ENCODE measurements at places on chromosomes 2 and 18.

- DNase-seq: no peak
These were observed 3.2 kb downstream of the TMEM182 start for GRCh38 chr2:102765061-102765460.

GRCh38 chr2:75960472-75961009 is 249.8 kb upstream of the GCFC2 start:
- no peak for DNase-seq

DNA sequence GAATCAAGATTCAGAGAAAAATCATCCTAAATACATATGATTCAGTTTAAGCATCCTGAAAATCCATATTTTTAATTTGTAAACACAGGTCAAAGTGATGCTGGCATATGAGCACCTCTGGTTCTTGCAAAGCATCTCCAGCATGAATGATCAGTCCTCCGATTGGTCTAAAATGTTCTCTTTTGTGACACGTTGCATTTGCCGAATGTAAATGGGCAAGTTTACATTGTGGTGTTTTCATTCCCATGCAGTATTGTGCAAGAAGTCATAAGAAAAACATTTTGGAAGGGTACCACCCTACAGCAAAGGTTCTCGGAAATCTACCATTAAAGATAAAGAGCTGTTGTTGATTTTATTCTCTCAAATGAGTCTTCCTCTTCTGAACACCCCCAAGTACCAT is 108.0 kb upstream of the UNC80 start:
- DNase-seq: no peak

DNA sequence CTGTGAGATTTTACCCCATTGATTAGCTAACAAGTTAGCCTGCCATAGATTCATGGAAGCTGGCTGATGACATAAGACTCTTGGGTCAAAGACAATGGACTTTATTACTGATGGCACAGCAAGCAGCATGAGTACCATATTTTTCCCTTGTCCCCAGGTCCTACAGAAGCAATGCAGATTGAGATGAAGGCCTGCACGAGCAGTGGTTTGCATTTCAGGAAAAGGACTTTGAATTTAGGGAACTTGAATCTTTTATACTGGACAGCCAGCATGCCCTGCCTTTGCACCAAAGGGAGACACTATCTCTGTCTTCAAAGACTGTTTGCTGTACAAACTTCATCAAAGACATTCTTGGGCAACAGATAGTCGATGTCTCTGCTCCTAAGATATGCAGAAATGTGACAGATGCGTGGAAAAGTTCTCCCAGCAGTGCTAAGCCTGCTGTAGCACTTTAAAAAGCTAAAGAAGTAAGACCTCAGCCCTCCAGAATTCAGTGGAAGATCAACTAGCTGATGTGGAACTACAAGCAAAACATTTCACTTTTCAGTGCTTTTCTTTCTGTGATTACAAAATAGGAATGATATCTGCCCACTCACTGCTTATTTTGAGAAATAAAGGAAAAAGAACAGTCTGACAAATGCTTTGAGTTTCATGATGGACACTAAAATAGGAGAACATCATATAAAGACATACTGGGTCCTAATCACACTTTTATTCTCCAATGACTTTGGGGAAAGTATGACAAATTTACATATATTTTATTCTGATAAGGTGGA is 44.4 kb upstream of the TANK start:
- DNase-seq: no peak

DNA sequence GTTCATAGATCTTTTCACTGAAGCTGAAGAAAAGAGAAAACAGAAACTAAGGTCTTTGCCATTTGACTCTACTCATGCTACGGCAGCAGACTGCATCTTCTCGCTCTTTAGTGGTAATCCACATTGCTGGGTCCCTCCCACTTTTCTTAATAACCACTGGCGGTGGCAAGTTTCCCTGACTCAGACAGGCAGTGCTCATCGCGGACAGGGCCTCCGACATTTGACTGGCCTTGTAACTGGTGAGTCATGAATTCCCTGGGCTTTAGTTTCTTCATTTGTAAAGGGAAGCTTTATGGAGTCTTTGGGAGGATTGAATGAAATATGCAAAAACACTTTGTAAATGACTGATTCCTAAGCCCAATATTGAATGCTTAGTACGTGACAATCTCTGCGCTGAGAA is 238.2 kb upstream of the RBBP8 start:
- DNase-seq: no peak

DNA sequence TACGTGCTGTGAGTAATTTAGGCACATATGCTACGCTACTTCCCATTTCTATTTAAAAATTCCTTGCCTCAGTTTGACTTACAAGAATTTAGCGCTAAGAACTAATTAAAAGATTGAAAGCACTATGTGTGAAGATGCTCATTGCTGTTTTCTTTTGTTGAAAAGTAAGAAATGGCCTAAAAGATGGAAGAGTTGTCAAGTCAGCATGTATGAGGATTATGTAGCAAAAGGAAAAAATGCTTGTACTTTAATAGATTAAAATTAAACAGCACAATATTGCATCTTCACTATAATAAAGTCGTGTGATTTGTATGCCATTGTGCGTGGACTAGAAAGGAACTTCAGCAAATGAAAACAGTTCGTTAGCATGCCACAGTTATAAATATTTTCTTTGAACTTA is 77.0 kb downstream of the COX7A2L start:
- no peak for DNase-seq

- no peak for DNase-seq
These were observed 294.2 kb downstream of the FIGN start for GRCh38 chr2:163441603-163442002.

Measured in NCI-H524 treated with DMSO at 0.1 percent for 48 hours (cell line).